Smooth muscle cell of the pulmonary artery (primary cell): ENCODE measurements at places on chromosomes 1 and 21. TPM values are rescaled to one million over a fixed set of nuclear protein-coding genes. Genes with fewer than 3 reads are reported as not detected.

ZMPSTE24 gene
- 64.0 and 84.4 TPM in 2 replicates for total RNA-seq

S100A11 gene
- total RNA-seq = 77.9 and 105 TPM in 2 replicates

LRRC3 gene
- total RNA-seq = 0.26 and 0.65 TPM in 2 replicates

CFAP141 gene
- not detected in 2 replicates for total RNA-seq
